Amniotic stem cell (primary cell): ENCODE measurements at places on chromosomes 7 and 10.

- no peak for DNase-seq
Observed at GRCh38 chr10:104197364-104197763, 34.8 kb downstream of the CFAP43 start.

GRCh38 chr10:124533266-124533665 lies 71.6 kb downstream of the LHPP start:
- no peak for DNase-seq

DNA sequence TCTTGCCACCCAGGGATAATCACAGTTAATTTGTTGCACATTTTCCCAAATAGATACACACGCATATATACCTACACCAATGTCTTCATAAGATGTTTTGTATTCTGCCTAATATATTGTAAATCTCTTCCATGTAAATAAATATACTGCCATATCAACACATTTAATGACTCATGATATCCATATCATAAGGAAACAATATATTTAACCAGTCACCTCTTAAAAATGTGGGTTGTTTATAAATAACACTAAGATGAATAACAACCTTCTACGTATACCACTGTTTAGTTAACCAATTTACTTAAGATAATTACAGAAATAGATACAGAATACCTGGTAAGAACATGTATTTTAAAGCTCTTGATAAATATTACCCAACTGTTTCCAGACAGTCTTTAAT lies 38.2 kb downstream of the ELAPOR2 start:
- DNase-seq = no peak

GRCh38 chr10:79985481-79986072 lies 36.7 kb upstream of the SFTPD start:
- DNase-seq = no peak

GRCh38 chr10:24727786-24728185 lies 4.1 kb upstream of the ARHGAP21 start:
- DNase-seq = no peak

- DNase-seq = no peak
Observed at GRCh38 chr10:22580711-22581110, 133.7 kb downstream of the PIP4K2A start.

DNA sequence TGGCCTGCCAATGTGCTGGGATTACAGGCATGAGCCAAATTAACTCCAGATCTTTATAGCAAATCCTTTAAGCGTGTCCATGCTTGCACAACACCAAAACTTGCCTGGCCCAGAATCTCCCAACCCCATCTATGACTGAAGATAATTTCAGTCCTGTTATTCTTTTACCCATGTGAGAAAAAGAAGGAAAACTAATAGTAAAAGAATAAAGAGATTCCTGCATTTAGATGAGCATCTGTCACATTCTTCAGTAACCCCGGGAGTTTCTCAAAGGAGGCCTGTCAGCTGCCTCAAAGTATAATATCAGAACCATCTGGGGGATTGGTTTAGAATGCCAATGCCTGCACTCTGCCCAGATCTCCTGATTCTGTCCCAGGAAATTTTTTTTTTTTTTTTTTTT lies 158.1 kb upstream of the KMT2E start:
- DNase-seq = no peak

DNA sequence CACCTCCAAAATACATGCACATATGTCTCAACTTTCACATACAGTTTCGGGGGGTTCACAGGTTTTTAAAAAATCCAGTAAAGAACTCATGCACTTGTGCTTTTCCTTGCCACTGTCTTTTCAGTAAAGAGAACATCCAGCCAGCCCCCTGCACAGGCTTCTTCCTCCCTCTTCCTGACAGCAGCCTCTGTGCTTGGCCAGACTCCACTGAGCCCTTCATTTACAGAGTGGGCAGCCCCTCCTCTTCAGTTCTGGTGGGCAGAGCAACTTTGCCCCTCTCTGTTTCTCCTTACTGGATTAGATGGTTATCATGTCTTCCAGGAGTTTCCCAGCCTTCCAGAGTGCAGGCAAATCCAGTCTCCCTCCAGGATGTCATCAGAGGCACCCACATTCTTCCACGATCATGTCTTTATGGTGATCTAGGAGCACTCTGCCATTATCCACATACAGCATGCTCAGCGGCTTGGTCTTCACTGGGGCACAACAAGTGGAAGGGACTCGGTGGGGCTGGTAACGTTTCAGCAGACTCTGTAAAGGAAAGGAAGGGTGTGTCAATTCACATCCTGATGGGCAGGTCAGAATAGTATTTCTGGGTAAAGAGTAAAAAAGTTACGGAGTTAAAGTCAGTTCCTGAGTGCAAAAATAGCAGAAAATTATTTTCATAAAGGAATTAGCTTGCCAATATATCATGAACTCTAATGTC lies 8.8 kb downstream of the NODAL start:
- DNase-seq = no peak

- DNase-seq = no peak
Observed at GRCh38 chr10:132793871-132794849, 8.2 kb upstream of the NKX6-2 start.

- no peak for DNase-seq
Observed at GRCh38 chr7:63925626-63926460, 72.8 kb upstream of the ZNF722 start.

- no peak for DNase-seq
Observed at GRCh38 chr10:48333856-48334255, 27.4 kb downstream of the MAPK8 start.
